ENCODE measurements at places on chromosomes 4 and X.

DNA sequence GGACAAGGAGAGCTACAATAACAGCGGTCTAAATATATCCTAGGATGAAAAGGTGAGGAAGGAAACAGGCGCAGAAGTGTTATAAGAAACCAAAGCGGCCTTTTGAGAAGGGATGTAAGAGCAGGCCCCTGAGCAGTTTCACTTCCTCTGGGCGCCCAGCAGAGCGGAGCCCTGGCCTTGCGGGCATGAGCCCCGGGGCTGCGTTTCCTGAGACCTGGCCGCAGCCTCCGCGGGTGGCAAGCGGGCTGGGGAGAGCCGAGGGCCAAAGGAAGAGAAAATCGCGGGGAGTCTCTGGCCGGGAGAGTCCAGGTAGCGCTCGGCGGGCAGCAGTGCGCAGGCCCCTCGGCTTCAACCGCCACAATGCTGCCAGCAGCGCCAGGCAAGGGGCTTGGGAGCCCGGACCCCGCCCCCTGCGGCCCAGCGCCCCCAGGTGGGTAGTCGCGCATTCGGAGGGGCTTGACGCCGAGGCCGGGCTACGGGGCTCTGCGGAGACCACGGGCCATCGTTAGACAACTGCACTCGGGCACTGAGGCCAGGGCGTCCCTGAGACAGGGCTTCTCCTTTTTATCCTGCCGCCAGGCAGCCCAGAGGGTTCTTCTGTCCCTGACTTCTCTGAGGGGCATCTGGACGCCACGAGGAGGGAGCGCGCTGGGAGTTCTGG lies at the start of gene BANK1:
Gene BANK1, plus strand, starts transcription at position 210 of the 661 bp plus-strand sequence. Its CDS starts 151 bp downstream, at position 361.
- H3K4me3 ChIP-seq, result no peak within 1 kb of the TSS
- H3K27me3 ChIP-seq, result no peaks in the 10 kb centered on the region
- H3K36me3 ChIP-seq, result no peaks in the 10 kb centered on the region
- DNase-seq, result no peak
- H3K27ac ChIP-seq, result no peak within 1 kb of the TSS

- DNase-seq, result no peak
- no peaks in the 10 kb centered on the region for H3K36me3 ChIP-seq
Observed at GRCh38 chr4:26076896-26077295, 162.9 kb downstream of the SMIM20 start.

GRCh38 chr4:25162566-25162965 lies 2.3 kb upstream of the SEPSECS start:
- H3K4me3 ChIP-seq, result peak overlapping the region; percentile 87
- no peaks in the 10 kb centered on the region for H3K27me3 ChIP-seq
- H3K36me3 ChIP-seq, result peaks cover 21% of the 10 kb centered on the region
- peaks cover 38% of the 10 kb centered on the region for H3K4me1 ChIP-seq

DNA sequence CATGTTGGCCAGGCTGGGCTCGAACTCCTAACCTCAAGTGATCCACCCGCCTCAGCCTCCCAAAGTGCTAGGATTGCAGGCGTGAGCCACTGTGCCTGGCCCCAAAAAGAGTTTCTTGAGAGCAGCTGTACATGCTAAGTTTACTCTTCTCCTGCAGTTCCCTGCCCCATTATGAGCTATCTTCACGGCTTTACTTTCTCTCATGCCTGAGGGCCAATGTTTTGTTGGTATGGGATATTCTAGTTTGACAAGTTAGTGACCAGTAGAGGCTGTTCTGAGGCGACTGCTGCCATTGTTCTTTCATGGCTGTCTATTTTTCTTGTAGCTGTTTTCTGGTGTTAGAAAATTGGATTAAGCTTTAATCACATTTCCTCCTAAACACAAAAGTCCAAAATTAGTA lies 78.0 kb upstream of the STX18 start:
- no peaks in the 10 kb centered on the region for H3K36me3 ChIP-seq
- no peaks in the 10 kb centered on the region for H3K4me1 ChIP-seq
- no peak overlapping the region for H3K27ac ChIP-seq
- no peak overlapping the region for H3K4me3 ChIP-seq
- no peaks in the 10 kb centered on the region for H3K27me3 ChIP-seq

GRCh38 chr4:26050212-26050643 lies 136.2 kb downstream of the SMIM20 start:
- H3K27ac ChIP-seq, result no peak overlapping the region
- DNase-seq, result no peak
- no peaks in the 10 kb centered on the region for H3K4me1 ChIP-seq
- H3K4me3 ChIP-seq, result no peak overlapping the region
- H3K36me3 ChIP-seq, result no peaks in the 10 kb centered on the region
- no peaks in the 10 kb centered on the region for H3K27me3 ChIP-seq

- H3K27me3 ChIP-seq, result no peaks in the 10 kb centered on the region
- no peak overlapping the region for H3K4me3 ChIP-seq
Observed at GRCh38 chr4:114807759-114808404, 209.3 kb downstream of the UGT8 start.

GRCh38 chr4:171017593-171017992 lies 795.6 kb upstream of the GALNTL6 start:
- no peak overlapping the region for H3K27ac ChIP-seq
- H3K4me3 ChIP-seq, result no peak overlapping the region
- H3K27me3 ChIP-seq, result no peaks in the 10 kb centered on the region

DNA sequence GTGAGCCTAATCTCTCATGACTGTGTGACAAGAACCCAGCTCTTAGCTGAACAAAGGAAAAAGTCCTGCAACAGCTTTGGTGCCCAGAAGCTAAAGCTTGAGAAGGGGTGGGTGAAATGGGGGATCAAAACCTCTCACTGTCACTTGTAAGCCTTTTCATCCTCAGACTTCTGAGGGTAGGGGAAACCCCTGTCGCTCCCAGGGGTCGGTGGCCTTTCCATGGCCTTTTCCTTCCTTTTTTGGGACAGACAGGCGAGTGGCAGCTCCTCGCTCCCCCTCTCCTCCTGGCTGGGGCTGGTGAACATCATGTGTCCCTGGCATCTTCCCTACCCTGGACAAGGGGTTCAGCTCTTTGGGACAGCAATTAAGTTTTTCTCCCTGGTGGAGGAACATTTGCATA lies 78.2 kb downstream of the FAM47A start:
- H3K4me3 ChIP-seq, result no peak overlapping the region
- H3K27ac ChIP-seq, result no peak overlapping the region
- no peaks in the 10 kb centered on the region for H3K36me3 ChIP-seq
- DNase-seq, result no peak
- H3K27me3 ChIP-seq, result no peaks in the 10 kb centered on the region

- no peaks in the 10 kb centered on the region for H3K4me1 ChIP-seq
- no peak overlapping the region for H3K27ac ChIP-seq
- H3K4me3 ChIP-seq, result no peak overlapping the region
- no peaks in the 10 kb centered on the region for H3K36me3 ChIP-seq
Observed at GRCh38 chr4:113555868-113556267, 205.7 kb downstream of the CAMK2D start.

GRCh38 chr4:184103527-184104264 lies 114.0 kb downstream of the ENPP6 start:
- DNase-seq, result no peak
- no peaks in the 10 kb centered on the region for H3K36me3 ChIP-seq
- no peak overlapping the region for H3K27ac ChIP-seq
- no peak overlapping the region for H3K4me3 ChIP-seq
- H3K4me1 ChIP-seq, result no peaks in the 10 kb centered on the region

GRCh38 chrX:26747877-26748276 lies 531.9 kb downstream of the MAGEB5 start:
- no peaks in the 10 kb centered on the region for H3K4me1 ChIP-seq
- no peak overlapping the region for H3K27ac ChIP-seq
- H3K27me3 ChIP-seq, result no peaks in the 10 kb centered on the region
- no peaks in the 10 kb centered on the region for H3K36me3 ChIP-seq
- DNase-seq, result no peak

DNA sequence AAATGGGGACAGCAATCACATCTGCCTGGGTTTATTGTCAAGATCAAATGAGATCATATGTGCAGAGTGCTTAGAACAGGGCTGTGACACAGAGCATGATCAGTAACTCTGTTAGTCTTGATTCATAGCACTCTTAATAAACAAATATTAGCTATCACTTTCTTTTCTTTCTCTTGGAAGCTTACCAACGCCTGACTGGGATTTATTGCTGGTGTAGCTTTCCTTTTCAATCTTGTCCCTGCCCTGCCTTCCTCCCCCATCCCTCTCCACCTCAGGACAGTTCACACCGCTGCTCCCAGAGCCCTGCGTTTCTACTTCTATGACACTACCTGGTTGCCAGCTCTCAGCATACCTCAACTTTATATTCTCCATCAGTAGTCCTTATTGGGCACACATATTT lies 120.7 kb downstream of the LDB2 start:
- no peaks in the 10 kb centered on the region for H3K4me1 ChIP-seq
- H3K27me3 ChIP-seq, result no peaks in the 10 kb centered on the region
- no peak for DNase-seq
- no peaks in the 10 kb centered on the region for H3K36me3 ChIP-seq

DNA sequence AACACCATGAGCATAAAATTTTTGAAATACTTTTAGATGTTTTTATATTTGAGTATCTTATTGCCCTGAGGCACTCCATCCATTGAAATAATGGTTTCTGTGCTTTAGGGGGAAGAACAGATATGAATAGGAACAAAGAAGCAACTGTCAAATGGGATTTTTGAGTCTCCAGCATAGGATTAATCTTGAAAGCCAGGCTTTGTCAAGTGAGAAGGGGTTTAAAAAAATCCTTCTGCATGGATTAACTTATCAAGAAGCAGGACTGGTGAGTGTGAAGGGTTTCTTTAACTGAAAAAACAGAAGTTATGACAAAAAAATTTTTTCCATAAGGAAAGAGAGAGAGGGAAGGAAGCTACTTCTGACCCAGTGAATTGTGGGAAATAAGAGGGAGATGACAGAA lies 7.6 kb upstream of the NUDT9 start:
- H3K36me3 ChIP-seq, result no peaks in the 10 kb centered on the region
- no peaks in the 10 kb centered on the region for H3K4me1 ChIP-seq
- H3K27me3 ChIP-seq, result peaks cover 3% of the 10 kb centered on the region
- H3K27ac ChIP-seq, result no peak overlapping the region

DNA sequence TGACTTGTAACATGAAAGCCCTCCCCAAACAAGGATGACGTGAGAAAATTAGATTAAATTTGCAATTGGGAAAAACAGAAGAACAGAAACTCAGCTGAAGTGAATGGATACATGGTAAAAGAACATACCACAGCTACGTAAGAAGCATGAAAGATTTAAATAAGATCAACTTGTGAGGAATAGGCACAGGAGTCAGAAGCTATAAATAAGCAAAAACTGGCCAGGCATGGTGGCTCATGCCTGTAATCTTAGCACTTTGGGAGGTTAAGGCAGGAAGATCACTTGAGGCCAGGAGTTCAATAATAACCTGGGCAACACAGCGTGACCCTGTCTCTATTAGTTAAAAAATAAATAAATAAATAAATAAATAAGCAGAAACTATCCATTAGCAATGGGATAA lies 33.6 kb upstream of the ZCCHC13 start:
- H3K27ac ChIP-seq, result no peak overlapping the region
- H3K4me1 ChIP-seq, result no peaks in the 10 kb centered on the region
- no peak overlapping the region for H3K4me3 ChIP-seq
- H3K27me3 ChIP-seq, result no peaks in the 10 kb centered on the region
- peaks cover 67% of the 10 kb centered on the region for H3K36me3 ChIP-seq
- DNase-seq, result no peak

DNA sequence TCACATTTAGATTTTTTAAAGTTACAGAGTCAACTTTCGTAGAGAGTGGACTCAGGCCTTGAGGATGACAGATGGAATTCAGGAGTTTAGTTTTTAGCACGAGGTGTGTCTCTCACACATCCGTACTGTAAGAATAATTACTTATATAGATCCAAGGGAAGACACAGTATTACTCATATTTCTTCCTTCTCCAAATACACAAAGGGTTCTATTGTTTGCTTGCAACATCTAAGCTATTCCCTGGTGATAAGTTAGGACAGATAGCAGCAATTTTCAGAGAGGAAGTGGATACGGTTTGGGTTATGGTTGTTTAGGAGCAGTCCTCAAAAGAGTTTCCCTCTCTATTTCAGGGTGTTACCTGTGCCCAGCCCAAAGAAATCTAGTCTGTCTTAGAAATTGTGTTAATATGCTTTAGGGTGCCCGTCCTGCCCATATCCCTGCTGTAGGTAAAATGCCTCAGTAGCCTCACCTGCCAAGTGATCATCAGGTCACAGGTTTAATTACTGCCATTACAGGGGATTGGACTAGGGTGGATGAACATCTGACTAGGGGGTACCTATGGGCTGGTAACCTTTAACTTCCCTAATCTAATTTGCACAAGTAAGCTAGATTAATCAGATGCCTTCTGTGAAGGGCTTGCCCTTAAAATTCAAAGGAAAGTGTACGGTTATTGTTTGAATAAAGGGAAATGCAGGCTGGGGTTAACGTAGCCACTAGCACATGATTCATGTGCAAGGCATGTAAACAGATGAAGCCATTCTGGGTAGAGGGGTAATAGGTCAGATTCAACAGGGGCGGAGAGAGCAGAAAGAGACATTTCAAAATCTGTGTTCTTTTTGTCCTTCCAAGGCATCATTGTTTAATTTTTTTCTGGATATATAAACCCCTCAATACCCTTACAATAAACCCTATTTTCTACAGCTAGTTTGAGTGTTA lies 8.7 kb upstream of the PPP3CA start:
- no peak overlapping the region for H3K4me3 ChIP-seq
- no peaks in the 10 kb centered on the region for H3K36me3 ChIP-seq
- DNase-seq, result no peak
- H3K27me3 ChIP-seq, result no peaks in the 10 kb centered on the region

GRCh38 chrX:109857584-109858228 lies 124.6 kb upstream of the ACSL4 start:
- no peaks in the 10 kb centered on the region for H3K36me3 ChIP-seq
- H3K4me3 ChIP-seq, result no peak overlapping the region
- no peak for DNase-seq
- no peak overlapping the region for H3K27ac ChIP-seq
- H3K4me1 ChIP-seq, result no peaks in the 10 kb centered on the region

GRCh38 chrX:155962906-155963305 lies 34.6 kb upstream of the IL9R start:
- H3K4me3 ChIP-seq, result no peak overlapping the region
- DNase-seq, result no peak
- no peaks in the 10 kb centered on the region for H3K4me1 ChIP-seq
- no peak overlapping the region for H3K27ac ChIP-seq
- H3K36me3 ChIP-seq, result no peaks in the 10 kb centered on the region

DNA sequence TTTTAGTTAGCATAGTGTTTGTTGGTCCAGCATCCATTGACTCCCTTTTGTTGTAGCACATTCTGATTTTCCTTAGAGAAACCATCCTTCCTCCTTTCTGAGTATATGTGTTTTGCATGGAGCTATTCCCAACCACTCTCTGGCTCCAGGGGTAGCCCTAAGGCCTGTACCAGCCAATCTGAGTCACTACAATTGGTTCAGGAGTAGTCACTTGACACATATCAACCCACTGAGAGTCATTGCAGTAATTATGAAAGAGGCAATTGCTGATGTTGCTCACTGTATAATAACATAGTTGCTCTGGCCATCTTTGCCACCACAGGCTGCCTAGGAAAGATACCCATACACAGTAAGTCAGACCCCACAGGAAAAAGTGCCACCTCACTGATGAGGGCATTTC lies 71.2 kb upstream of the GRID2 start:
- no peaks in the 10 kb centered on the region for H3K4me1 ChIP-seq
- H3K27me3 ChIP-seq, result no peaks in the 10 kb centered on the region
- no peak overlapping the region for H3K4me3 ChIP-seq
- H3K36me3 ChIP-seq, result no peaks in the 10 kb centered on the region
- DNase-seq, result no peak
- H3K27ac ChIP-seq, result no peak overlapping the region

- H3K27me3 ChIP-seq, result no peaks in the 10 kb centered on the region
- DNase-seq, result no peak
- H3K36me3 ChIP-seq, result no peaks in the 10 kb centered on the region
- no peak overlapping the region for H3K4me3 ChIP-seq
- no peaks in the 10 kb centered on the region for H3K4me1 ChIP-seq
- no peak overlapping the region for H3K27ac ChIP-seq
Observed at GRCh38 chr4:180423712-180424057, 1819.5 kb upstream of the TENM3 start.

Data from DND-41 (cell line).